ENCODE measurements at places on chromosomes 5 and 9. TPM values are rescaled to one million over a fixed set of nuclear protein-coding genes. Genes with fewer than 3 reads are reported as not detected.

The TRPM6 gene
- under 0.01 TPM for total RNA-seq

The COL27A1 gene
- total RNA-seq = 9.1 TPM

The SAPCD2 gene
- 7.1 TPM for total RNA-seq

The DCANP1 gene
- total RNA-seq = not detected

The TSSK1B gene
- total RNA-seq = 0.11 TPM

The CDH10 gene
- total RNA-seq = 0.87 TPM

The STK32A gene
- total RNA-seq = 0.22 TPM

The IFNA13 gene
- total RNA-seq = not detected

The EPB41L4A gene
- 1.00 TPM for total RNA-seq

The ANXA1 gene
- 854 TPM for total RNA-seq

The DDX4 gene
- total RNA-seq = not detected
